Left colon (tissue), 2 donors: ENCODE measurements at places on chromosomes 2 and 18. TPM values are rescaled to one million over a fixed set of nuclear protein-coding genes. Genes with fewer than 3 reads are reported as not detected.

DNA sequence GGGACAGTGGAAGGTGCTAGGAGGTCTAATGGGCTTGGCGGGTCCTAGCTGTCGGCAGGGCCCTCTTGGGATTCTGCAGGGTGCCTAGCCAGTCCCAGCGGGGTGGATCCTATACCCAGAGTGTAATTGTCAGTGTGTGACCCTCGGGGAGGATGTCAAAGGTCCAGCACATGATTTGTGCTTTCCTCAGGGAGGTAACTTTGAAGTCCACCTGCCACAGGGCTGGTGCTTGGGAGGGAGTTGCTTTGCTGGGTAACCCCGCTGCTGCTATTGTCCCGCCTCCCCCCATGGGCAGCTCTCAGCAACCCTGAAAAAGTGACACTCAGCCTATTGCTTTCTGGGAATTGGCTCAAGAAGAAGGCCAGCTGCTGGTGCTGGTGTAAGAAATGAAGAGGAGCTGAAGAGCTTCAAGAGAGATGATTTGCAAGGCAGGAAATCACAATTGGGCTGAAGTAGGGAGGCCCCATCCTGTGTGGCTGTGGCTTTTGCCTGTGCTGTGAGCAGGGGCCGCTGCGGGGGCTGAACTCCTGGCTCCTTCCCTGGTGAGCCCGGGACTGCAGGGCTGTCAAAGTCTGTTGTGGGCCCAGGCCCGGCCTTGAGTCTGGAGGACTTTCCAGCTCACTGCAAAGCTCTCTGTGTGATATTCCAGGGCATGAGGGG is 36.4 kb downstream of the EMILIN2 start:
- DNase-seq, result peak; percentile 19

The GPR35 gene
- 84.3 TPM for total RNA-seq

The ACVR1C gene
- total RNA-seq, result 14.6 TPM

GRCh38 chr2:184206045-184206444 is 392.3 kb upstream of the ZNF804A start:
- no peak for DNase-seq

The HMSD gene
- total RNA-seq, result 0.55 TPM

- DNase-seq, result peak; percentile 38
These were observed 18.8 kb upstream of the MRPL33 start for GRCh38 chr2:27752551-27753237.

GRCh38 chr2:24123195-24123921 is at the start of the genes FAM228B and PFN4:
TSS of gene FAM228B (plus strand) at chr2:24123469. CDS start at chr2:24124362, 893 bp downstream.
TSS of gene PFN4 (minus strand) at chr2:24123334. CDS start at chr2:24122535, 799 bp downstream.
- peak; percentile 90 for DNase-seq

DNA sequence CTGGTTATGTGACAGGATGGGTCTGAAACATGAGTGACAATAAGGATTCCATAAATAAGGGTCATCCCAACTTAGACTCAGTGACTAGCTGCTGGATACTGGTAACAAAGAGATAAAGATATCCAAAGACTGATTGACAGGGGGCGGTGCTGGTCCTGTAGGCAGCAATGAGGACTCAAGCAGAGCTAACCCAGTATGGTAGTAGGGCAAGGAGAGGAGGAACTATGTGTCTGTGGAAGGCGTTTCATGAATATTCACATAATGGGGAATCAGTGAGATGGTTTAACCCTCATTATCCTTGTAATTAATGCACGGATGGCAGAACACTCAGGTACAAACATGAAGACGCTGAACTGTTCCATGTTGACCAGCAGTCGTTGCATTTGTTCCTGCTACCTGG is 102.5 kb upstream of the EML6 start:
- no peak for DNase-seq

GRCh38 chr18:65786474-65786873 is 35.7 kb downstream of the CDH7 start:
- DNase-seq, result no peak

GRCh38 chr18:57576316-57576715 is 10.2 kb downstream of the FECH start:
- no peak for DNase-seq

DNA sequence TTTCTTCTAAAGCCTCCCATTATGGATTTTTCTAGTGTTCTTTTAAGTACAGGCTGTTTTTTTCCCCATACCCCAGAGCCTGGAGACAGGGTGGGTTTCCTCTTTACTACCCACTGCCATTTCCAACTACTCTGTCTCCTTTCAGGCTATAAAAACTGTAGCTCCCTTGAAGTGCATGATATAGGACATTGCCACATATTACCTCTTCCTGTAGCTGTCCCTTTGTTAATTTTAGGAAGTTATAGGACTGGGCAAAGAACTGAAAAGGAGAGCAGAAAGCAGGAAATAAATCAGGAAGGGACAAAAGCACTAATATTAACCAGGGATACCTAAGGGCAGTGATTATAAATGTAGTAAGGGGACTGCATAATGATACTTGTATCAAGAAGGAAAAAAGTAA is 54.1 kb downstream of the VIL1 start:
- DNase-seq, result no peak

The RAB27B gene
- 9.7 TPM for total RNA-seq
